ENCODE measurements at places on chromosomes 16 and 17.

- DNase-seq = peak; percentile 36
These were observed at the start of the genes CXCL16 and ZMYND15 for GRCh38 chr17:4739122-4740024. Gene CXCL16 (minus strand): TSS chr17:4739928. CDS start chr17:4739339, 589 bp downstream. Gene ZMYND15 (plus strand): TSS chr17:4739833. CDS start chr17:4740549, 716 bp downstream.

DNA sequence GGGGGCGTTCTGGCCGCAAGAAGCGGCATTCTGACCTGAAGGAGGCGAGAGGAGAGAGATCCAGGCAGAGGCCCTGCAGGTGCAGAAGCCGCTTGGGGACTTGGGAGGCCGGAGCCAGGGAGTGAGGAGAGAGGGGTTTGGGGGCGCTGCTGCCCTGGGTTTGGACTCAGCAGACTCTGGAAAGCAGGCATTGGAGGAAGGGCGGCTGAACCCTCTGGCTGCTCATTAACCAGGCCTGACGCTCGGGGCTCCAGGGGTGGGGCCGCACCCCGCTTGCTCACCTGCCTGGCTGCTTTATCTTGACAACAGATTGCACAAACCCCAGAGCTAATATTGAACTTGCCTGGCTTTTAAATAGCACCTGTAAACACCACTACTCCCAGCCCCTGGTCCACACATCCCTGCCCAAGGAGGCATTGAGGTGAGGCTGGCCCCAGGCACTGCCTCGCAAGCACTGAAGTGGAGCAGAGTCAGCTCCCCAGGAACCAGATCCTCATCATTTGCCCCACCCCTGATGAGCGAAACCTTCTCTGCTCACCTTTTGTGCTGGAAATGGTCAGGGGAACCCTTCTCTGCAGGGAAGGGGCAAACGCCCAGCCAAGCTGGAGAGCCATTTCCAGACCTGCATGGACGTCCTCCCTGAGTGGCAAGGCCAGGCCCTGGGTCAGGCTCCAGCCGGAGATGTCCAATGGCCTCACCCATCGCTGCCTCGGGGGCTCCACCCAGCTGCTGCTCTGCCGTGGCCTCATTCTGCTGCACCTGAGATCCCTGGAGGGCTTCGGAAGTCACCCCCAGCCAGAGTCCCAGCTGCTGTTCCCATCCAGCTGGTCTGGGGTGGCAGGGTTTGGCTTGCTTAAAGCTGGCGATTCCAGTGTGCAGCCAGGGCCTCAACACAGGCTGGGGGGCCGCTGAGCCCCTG, 190.2 kb upstream of the GSE1 start:
- DNase-seq = no peak

DNA sequence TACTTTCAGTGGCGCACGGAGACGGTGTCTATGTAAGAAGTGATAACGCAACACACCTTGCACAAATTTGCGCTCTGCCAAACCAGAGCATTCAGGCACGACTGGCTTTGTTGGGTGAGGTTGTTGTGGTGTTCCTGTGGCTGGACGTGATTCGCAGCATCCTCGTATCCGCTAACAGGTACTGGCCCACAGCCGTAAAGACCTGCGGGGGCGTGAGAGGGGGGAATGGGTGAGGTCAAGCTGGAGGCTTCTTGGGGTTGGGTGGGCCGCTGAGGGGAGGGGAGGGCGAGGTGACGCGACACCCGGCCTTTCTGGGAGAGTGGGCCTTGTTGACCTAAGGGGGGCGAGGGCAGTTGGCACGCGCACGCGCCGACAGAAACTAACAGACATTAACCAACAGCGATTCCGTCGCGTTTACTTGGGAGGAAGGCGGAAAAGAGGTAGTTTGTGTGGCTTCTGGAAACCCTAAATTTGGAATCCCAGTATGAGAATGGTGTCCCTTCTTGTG, 510.9 kb downstream of the KCNJ18 start:
- DNase-seq = no peak

GRCh38 chr17:10370016-10370608, 2.7 kb downstream of the MYH13 start:
- DNase-seq = no peak

DNA sequence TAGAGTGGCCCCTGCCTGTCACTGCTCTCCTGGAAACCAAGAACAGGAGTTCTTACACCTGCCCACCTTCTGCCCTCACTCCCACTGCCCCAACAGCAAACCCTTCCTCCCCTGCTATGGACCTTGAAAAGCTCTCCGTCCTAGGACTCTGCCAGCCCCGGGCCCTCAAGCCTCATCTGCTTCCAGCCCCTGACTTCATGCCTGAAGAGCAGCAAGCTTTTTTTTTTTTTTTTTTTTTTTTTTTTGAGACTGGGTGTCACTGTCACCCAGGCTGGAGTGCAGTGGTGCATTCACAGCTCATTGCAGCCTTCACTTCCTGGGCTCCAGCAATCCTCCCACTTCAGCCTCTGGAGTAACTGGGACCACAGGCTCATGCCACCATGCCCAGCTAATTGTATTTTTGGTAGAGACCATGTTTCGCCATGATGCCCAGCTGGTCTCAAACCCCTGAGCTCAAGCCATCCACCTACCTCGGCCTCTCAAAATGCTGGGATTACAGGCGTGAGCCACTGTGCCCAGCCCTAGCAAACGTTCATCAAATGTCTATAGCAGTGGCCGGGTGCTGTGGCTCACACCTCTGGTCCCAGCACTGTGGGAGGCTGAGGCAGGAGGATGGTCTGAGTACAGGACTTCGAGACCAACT, 16.9 kb downstream of the CARHSP1 start:
- no peak for DNase-seq

DNA sequence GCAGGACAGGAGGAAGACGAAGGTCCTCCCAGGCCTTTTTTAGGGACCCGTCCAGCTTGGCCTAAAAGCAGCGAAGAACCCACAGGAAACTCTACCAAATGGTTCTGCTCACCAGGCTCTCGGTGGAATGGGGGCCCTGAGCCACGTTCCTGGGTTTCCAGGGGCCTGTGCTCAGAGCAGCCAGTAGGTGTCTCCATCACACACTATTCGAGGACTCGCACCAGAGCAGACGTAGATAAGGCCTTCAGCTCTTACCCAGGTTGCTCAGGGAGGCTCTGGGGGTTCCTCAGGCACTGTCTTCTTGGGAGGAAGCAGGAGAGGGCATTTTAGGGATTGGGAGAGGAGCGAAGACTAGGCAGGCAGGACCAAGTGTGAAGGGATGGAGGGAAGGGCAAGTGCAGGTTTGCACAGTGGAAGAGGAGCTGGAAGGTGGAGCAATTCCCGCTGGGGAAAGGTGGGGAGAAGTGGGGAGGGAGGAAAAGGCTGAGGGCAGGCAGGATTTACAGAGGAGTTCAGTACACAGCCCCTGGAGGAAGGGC, 157.1 kb downstream of the RGS9 start:
- DNase-seq = peak; percentile 72

GRCh38 chr17:44323359-44324091, 1.1 kb downstream of the SLC25A39 start:
- no peak for DNase-seq

- no peak for DNase-seq
These were observed 27.3 kb downstream of the STAT5A start for GRCh38 chr17:42315402-42316156.

DNA sequence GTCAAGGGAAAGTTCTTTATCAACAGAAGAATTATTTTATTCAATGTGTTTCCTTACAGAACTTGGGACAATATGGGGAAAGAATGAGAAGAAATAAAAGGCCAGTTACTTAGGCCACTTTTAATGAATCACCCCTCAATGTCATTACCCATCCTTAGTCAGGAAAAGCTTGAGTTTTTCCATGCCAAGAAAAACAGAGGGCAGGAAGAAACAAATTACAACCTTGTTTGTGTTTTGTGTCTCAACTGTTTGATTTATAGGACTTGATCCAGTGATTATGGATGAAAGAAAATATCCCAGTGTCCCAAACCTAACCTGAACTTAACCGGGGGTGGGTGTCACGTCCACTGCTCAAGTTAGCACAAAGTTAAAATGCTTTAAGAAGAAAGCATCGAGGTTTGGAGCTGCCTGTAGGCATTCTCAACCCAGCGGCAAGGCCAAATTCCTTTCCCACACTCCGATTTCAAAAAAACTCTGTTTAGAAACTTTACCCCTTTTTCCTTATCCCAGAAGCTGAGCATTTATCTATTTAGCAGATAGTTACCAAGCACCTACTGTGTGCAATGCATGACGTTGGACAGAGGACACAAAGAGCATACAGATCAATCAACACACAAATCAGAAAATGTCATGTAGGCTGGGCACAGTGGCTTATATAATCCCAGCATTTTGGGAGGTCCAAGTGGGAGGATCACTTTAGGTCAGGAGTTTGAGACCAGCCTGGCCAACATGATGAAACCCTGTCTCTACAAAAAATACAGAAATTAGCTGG, 14.0 kb upstream of the CYB5B start:
- DNase-seq = peak; percentile 84

DNA sequence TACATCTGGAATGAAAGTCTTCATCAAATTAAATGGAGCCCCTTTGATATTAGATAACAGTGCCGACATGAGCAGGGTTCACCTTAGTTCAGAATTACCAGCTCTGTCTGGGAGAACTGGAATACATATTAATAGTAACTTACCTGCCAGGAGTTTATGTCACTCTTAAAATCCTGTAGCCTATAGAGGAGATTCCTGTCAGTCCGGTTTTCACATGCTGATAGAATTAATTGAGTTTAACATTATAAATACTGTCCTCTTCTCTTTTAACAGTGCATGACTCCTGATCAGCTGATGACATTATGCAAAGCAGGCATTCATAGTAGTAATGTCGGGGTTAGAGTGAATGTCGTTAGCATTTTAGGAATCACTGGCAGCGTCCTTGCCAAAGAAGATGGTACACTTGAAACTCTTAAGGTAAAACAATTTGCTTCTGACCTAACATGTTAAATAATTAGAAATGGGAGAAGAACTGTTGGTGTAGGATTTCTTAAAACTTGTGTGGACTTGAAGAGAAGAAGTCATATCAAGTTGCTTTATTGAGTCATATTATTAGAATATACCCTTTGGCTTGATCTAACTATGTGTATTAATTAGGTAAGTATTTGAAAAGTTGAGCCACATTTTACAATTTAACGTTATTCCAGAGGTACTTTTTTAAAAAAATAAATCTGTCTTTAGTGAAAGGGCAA, 34.3 kb downstream of the HEATR3 start:
- no peak for DNase-seq

- DNase-seq = no peak
These were observed 736 bp downstream of the CNP start for GRCh38 chr17:41967141-41967920.

DNA sequence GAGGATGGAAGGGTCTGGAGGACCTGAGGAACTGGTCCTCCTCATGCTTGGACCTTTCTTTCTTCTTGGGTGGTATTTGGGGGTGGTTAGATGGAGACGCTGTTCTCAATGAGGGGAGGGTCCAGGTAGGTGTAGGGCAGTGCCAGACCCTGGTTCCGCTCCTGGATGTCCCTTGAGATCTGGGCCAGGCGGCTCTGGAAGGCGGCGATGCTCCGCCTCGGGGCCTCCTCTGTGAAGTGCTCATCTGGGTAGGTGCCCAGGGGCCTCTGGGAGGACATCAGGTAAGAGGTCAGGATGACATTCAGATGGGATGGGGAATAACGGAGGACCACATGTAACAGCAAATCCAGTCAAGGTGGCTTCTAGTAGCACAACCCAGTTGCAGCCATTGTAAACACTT, 9.0 kb upstream of the ALOX12B start:
- DNase-seq = no peak

DNA sequence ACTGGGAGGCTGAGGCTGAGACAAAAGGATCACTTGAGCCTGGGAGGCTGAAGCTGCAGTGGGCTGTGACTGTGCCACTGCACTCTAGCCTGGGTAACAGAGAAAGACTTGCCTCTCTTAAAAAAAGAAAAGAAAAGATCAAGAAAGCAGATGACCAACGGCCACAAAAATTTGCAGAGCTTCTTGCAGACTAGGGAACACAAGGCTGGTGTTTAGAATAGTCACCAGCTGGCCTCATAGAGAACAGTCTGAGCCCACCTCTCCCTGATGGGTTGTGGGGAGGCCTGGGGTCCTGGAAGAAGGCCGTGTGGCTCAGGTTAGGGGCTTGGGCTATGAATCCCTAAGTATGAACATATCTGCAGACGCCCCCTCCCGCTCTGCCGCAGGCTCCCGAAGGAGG, 73.7 kb upstream of the MED9 start:
- DNase-seq = no peak

GRCh38 chr17:2647957-2648356, 54.5 kb downstream of the PAFAH1B1 start:
- DNase-seq = no peak

- DNase-seq = no peak
These were observed 50.5 kb upstream of the KDM8 start for GRCh38 chr16:27152801-27153200.

- peak; percentile 87 for DNase-seq
These were observed 74.2 kb downstream of the CPPED1 start for GRCh38 chr16:12729448-12729847.

DNA sequence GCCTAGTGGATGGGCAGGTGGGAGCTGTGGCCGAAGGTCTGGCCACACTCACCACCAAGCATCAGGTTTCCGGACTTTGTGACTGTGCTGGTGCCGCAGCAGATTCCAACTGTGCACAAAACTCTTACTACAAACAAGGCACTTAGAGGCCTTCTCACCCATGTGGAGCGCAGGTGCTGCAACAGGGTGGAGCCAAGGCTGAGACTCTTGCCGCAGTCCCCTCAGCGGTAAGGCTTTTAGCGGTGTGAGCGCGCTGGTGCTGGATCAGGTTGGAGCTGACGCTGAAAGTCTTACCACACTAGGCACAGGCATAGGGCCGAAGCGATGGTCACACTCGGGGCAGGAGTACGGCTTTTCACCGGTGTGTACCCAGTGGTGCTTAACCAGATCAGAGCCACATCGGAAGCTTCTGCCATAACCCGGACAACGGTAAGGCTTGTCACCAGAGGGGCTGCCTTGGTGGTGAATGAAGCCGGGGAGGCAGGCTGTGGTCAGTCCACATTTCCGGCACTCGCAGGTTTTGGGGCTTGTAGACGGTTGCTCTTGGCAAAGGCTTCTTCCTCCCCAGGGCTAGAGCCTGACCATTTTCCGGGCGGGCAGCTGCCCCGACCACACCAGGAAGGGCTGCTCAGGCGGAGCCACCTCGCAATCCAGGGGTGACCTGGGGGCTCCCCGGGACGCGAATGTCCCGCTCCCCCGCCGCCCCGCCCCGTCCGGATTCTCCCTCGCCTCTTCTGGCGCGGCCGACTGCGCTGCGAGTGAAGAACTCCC, 1.0 kb upstream of the ARMC5 start:
- DNase-seq = peak; percentile 67

DNA sequence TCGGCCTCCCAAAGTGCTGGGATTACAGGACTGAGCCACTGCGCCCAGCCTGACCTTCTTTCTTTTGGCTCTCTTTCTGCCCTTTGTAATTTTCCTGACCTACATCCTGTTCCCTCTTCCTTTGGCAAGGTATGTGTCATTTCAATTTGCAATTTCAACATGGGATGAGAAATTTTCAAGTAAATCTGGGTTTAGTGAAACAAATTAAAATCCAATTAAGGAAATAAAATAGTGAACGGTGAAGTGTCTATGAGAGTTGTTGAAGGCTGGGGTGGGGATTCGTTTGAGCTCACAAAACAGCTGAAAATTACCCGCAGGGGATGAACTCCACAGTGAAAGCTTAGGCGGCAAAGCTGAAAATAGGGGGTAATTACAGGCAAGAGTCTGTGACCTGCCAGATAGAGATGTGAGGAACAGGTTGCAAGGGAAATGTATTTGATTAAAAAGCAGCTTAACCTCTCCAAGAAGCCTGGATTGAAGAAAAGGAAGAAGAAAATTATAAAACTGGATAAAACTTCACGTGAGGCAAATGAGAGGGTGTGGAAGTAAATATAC, 277.7 kb downstream of the UTP18 start:
- no peak for DNase-seq

Data from iris pigment epithelial cell (primary cell).